Suprapubic skin (tissue), 4 donors: ENCODE measurements at places on chromosomes 11 and 22. TPM values are rescaled to one million over a fixed set of nuclear protein-coding genes. Genes with fewer than 3 reads are reported as not detected.

NELL1 gene
- total RNA-seq, result 0.18 TPM

OR4D11 gene
- not detected for total RNA-seq

GRM5 gene
- not detected for total RNA-seq

MS4A6A gene
- total RNA-seq, result 6.9 TPM

TRIM51 gene
- not detected for total RNA-seq

APOA1 gene
- not detected for total RNA-seq

CSF2RB gene
- 4.8 TPM for total RNA-seq

RAPSN gene
- 0.59 TPM for total RNA-seq

HEPACAM gene
- total RNA-seq, result 0.89 TPM

- no peak overlapping the region for H3K27ac ChIP-seq
- H3K4me1 ChIP-seq, result no peaks in the 10 kb centered on the region
- DNase-seq, result no peak
- no peaks in the 10 kb centered on the region for H3K27me3 ChIP-seq
These were observed 11.2 kb downstream of the DPP3 start for GRCh38 chr11:66491315-66491935.

- H3K27ac ChIP-seq, result no peak overlapping the region
- no peaks in the 10 kb centered on the region for H3K4me1 ChIP-seq
- H3K36me3 ChIP-seq, result no peaks in the 10 kb centered on the region
- H3K27me3 ChIP-seq, result peaks cover 22% of the 10 kb centered on the region
- DNase-seq, result no peak
These were observed 27.5 kb downstream of the SAA4 start for GRCh38 chr11:18209058-18209457.

DNA sequence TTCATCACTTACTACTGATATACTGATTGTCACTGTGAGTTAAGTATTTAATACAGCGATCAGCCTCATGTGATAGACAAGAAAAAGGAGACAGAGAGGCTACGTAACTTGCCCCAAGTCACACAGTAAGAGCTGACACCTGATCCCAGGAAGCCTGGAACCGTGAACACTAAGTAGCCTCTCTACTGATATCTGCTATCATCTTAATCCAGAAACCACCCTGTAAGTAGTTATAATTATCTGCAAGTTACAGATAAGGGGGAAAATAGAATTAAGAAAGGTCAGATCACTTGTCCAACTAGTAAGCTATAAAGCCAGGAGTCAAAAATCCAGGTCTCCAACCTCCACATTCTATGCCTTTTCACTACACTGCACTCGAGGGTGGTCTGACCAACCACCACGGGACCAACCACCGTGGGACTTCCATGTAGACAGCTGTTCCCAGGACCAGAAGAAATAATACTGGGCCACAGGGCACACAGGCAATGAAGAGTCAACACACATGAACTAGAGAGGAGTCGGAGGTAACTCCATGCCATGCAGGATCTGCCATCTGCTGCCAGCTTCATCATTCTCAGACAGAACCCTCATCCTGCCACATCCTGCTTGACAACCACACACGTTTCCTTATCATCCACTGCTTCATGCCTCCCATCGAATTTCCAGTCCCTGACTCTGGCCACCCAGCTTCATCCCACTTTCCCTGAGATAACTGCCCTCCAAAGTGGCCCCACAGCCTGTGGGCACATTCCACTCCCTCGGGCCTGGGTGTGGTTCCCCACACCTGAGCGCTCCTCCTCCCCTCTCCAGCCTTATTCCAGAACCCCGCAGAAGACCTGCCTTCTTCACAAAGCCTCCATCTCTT lies 58.6 kb downstream of the MICAL3 start:
- no peak overlapping the region for H3K27ac ChIP-seq
- H3K36me3 ChIP-seq, result no peaks in the 10 kb centered on the region
- no peak overlapping the region for H3K4me3 ChIP-seq
- DNase-seq, result no peak
- H3K27me3 ChIP-seq, result no peaks in the 10 kb centered on the region

DNA sequence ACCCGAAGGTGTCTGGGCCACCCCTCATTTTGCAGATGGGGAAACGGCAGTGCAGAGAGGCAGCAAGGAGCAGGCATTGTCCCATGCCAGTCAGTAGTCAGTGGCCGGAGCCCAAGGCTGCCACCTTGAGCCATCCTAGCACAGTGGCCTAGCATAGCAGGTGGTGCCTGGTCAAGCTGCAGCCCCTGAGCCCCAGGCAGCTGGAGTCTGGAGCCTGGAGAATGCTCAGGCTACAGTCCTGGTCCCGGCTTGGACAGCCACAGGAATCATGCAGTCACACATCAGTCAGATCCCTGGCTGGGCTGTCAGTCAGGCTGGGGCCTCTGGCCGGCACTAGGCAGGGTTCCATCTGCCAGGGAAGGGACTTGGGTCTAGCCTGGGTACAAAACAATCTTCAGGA lies 18.6 kb downstream of the KCNC1 start:
- no peaks in the 10 kb centered on the region for H3K4me1 ChIP-seq
- H3K4me3 ChIP-seq, result no peak overlapping the region
- peaks cover 8% of the 10 kb centered on the region for H3K27me3 ChIP-seq
- no peak for DNase-seq
- H3K36me3 ChIP-seq, result no peaks in the 10 kb centered on the region

DNA sequence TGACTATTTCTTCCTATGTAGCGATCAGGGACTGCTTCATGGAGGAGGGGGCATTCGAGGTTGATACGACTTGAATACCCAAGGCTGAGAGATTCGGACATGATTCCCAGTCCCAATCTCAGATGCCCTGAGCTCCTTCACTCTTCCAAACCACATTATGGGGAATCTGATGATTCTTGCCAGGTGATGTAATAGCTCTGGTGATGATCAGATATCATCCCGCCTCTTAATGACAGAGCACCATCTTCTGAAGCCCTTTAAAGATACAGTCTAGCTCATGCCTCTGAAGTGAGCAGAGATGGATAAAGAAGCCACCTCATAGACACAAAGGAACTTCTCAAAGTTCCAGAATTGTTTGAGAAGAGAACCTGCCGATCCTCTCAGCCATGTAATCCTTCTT lies 8.9 kb upstream of the CLMP start:
- no peak overlapping the region for H3K27ac ChIP-seq
- H3K36me3 ChIP-seq, result no peaks in the 10 kb centered on the region
- H3K4me1 ChIP-seq, result no peaks in the 10 kb centered on the region
- no peak for DNase-seq

GRCh38 chr22:26610072-26610958 lies 7.5 kb downstream of the CRYBB1 start:
- no peak for DNase-seq
- no peaks in the 10 kb centered on the region for H3K36me3 ChIP-seq
- H3K27me3 ChIP-seq, result peaks cover 5% of the 10 kb centered on the region
- H3K27ac ChIP-seq, result no peak overlapping the region
- no peak overlapping the region for H3K4me3 ChIP-seq
- H3K4me1 ChIP-seq, result peaks cover 6% of the 10 kb centered on the region

- no peaks in the 10 kb centered on the region for H3K27me3 ChIP-seq
- no peaks in the 10 kb centered on the region for H3K36me3 ChIP-seq
- DNase-seq, result no peak
- H3K4me1 ChIP-seq, result no peaks in the 10 kb centered on the region
These were observed 56.1 kb upstream of the NARS2 start for GRCh38 chr11:78630561-78631303.

- peaks cover 43% of the 10 kb centered on the region for H3K27me3 ChIP-seq
- peaks cover 7% of the 10 kb centered on the region for H3K4me1 ChIP-seq
- no peak overlapping the region for H3K4me3 ChIP-seq
- H3K27ac ChIP-seq, result no peak overlapping the region
- no peak for DNase-seq
These were observed 13.1 kb downstream of the MRGPRG start for GRCh38 chr11:3205261-3206155.

DNA sequence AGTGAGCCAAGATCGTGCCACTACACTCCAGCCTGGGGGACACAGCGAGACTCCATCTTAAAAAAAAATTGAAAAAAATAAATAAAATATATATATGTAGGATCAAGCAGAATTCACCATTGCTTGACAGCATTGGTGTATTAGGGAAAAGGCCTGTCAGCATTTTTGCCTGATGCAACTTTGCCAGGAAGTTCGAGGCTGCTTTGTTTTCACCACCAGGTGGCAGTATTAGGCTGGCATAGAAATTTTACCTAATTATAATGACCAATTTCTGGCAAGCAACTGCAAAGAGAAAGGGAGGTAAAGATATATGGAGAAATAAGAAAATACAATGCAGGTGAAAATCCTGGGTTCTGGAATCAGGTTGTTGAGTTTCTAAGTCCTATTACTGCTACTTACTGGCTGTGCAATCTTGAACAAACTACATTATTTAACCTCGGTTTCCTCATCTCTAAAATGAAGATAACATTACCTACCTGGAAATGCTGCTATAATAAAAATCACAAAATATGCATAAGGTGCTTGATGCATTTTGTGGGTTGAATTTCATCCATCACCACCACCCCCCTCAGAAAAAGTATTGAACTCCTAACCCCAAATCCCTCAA lies 24.7 kb downstream of the LAYN start:
- H3K4me3 ChIP-seq, result no peak overlapping the region
- H3K4me1 ChIP-seq, result no peaks in the 10 kb centered on the region
- peak; percentile 73 for DNase-seq
- H3K27ac ChIP-seq, result no peak overlapping the region
- no peaks in the 10 kb centered on the region for H3K27me3 ChIP-seq
- H3K36me3 ChIP-seq, result no peaks in the 10 kb centered on the region

- no peaks in the 10 kb centered on the region for H3K36me3 ChIP-seq
- no peak for DNase-seq
- no peak overlapping the region for H3K4me3 ChIP-seq
- H3K4me1 ChIP-seq, result no peaks in the 10 kb centered on the region
These were observed 64.0 kb downstream of the PARVA start for GRCh38 chr11:12441231-12441861.

GRCh38 chr11:11072067-11072466 lies 214.2 kb upstream of the ZBED5 start:
- no peak overlapping the region for H3K4me3 ChIP-seq
- H3K27me3 ChIP-seq, result no peaks in the 10 kb centered on the region
- H3K4me1 ChIP-seq, result peaks cover 5% of the 10 kb centered on the region
